ENCODE measurements at places on chromosomes 2 and 18.

DNA sequence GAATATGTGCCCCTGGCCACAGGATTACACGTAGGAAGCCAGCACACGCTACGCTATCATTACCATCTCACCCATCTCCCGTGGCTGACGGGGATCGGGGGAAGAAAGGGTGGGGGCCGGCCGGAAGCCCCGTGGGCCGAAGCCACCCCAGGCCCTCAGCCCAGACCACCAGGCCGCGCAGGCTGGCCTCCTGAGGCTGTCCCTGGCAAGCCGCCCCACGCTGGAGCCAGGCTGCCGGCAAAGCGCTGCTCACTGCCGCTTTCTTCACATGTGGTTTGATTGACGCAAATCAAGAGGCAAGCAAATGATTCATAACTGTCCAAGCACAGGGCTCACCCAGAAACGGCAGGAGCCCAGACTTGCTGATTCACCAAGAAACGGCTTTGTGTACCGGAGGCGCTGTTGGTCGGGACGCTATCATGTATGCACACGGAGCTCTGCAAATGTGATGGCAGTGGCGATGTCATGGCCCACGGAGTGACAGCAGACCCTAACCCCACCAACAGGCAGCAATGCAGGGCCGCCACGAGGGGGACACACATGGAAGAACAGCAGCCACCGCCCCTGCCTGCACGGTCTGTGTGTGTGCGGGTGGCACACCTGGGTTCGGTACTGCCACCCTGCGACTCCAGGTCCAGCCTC is 125.7 kb downstream of the HDAC4 start:
- no peak for DNase-seq

- DNase-seq: no peak
These were observed 6.3 kb upstream of the SPP2 start for GRCh38 chr2:234044157-234044556.

GRCh38 chr2:124911560-124911959 is 886.5 kb downstream of the CNTNAP5 start:
- DNase-seq: no peak

- DNase-seq: no peak
These were observed 182.8 kb downstream of the DNER start for GRCh38 chr2:229531594-229531993.

GRCh38 chr2:137437386-137437785 is 526.9 kb upstream of the HNMT start:
- DNase-seq: no peak

- no peak for DNase-seq
These were observed 1596.8 kb upstream of the SLC39A10 start for GRCh38 chr2:194060269-194060668.

GRCh38 chr2:99877963-99878362 is 264.4 kb downstream of the AFF3 start:
- no peak for DNase-seq

DNA sequence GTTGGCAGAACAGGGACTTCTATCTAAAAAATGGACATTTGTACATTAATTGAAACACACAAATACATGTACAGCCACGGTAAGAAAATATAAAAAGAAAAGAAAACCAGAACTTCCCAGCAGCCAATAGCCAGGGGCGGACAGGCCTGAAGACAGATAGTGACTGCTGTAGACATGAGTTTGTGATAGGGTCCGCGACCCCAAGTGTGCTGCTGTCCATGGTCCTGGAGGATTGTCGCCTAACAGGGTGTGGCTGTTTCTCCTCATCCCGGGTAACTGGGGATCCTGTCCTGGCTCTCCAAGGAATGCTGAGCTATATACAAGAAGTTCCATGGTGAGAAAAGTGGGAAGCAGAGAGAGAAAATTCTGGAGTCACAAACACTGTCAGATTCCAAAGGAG is 266.5 kb upstream of the SALL3 start:
- DNase-seq: peak; percentile 74

DNA sequence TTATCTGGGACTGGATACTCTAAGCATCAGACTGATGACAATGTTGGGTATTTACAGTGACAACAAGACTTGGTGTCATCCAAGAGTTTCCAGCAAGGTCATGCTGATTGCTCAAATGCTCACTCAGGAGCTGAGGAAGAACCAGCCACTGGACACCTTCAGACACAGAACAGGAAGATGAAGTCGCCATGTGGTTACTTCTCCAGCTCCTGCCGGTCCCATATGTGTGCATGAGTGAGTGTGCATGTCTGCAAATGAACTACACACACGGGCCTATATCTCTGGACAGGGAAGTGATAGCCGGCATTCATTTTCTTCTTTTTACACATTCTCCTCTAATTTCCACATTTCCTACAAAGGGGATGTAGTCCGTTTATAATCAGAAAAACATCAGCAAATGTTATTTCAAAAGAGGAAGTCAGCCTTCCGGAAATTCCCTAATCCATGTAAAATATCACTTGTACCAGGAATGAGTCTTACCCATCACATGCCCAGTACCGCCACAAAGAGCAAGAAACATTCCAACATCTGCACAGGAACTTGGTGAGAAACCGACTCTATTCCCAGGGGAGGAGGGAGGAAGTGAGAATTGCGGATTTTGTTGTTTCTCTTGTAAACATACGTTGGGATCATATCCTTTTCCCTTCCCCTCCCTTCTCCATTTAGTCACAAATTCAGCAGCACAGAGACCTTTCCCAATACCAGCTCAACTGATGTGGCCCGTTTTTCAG is 10.8 kb downstream of the RFX8 start:
- no peak for DNase-seq

- no peak for DNase-seq
These were observed 12.1 kb upstream of the KLHL30 start for GRCh38 chr2:238126338-238126737.

DNA sequence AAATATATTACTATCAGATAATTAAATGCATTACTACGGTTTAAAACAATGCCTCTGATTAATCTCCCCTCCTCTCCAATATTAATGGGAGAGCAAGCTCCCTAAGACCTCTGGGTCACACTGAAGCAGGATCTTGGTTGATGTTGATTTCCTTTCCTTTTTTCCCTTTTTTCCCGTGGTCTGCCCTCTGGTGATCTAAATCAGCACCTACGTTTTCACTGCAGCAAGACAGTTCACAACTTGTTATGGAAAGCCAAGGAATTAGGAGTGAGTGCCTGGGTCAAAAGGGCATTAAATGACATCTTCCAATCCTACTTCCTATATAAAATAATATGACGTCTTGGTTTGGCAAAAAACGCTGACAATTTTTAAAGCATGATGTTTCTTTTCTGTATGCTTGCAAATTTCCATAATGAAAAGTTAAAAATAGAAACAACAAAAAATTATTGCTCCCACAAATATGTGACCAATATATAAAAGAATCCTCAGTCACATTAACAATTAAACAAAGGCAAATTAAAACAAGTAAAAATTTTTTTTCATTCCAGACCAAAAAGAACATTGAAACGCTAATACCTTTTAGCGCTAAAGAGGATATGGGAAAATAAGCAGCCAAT is 7.9 kb upstream of the CFAP36 start:
- peak; percentile 25 for DNase-seq

- DNase-seq: no peak
These were observed 10.3 kb upstream of the CYBRD1 start for GRCh38 chr2:171512014-171512413.

DNA sequence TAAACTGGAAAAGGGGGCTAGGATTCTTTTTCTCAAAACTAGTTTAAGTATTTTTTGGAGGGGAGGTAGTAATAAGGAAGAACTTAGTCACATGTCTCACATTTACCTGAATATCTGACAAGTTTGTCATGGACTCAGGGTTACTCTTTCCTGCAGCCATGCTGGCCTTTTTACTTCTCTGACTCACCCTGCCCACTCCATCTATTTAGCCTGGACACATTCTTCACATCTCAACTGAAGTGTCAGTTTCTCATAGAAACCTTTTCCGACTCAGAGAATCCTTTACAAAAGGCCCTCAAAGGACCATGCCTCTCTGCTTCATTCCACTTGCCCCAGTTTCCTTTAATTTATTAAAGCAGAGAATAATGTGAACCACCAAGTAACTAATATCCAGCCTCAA is 42.6 kb downstream of the SCN7A start:
- DNase-seq: no peak

DNA sequence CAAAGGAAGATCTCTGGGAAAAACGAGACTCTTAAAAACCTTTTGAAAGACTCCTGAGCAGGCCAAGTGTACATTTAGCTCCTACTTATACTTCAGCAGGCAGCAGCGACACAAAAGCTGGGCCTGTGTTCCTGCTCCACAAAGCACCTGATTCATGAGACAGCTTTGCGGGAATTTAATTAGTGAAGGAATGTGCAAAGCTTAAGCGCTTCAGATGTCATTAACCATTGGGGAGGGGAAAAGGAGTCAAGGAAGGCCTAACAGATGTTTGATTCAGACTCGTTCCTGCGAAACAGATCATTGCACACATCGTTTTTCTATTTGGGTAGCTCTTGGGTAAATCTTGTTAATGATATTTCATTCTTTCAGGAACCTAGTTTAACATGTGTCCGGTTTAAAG is 125.9 kb downstream of the MAIP1 start:
- DNase-seq: peak; percentile 86

- DNase-seq: no peak
These were observed 16.4 kb upstream of the ARMC9 start for GRCh38 chr2:231181860-231182512.

- no peak for DNase-seq
These were observed 56.4 kb upstream of the MGAT5 start for GRCh38 chr2:134197445-134197844.

GRCh38 chr2:168246483-168247340 is 683 bp downstream of the STK39 start:
- DNase-seq: peak; percentile 60

- no peak for DNase-seq
These were observed 359.9 kb upstream of the DCC start for GRCh38 chr18:51980101-51980500.

DNA sequence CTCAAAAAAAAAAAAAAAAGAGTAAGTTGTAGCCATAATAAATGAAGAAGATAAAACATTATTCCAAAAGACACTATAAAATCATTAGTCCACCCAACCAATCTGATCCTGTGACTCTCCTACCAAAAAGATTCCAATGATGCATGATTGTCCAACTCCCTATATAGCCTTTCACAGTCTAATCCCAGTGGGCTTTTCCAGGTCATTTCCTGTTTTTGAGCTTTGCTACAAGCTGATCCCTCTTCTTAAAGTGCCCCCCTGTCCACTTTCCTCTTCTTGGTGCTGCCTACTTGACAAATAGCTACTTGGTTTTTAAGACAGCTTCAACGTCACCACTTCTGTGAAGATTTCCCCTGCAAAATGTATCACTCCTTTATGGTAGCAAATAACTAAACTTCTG is 88.4 kb downstream of the SEMA4F start:
- no peak for DNase-seq

GRCh38 chr2:195477996-195478382 is 179.0 kb upstream of the SLC39A10 start:
- no peak for DNase-seq

DNA sequence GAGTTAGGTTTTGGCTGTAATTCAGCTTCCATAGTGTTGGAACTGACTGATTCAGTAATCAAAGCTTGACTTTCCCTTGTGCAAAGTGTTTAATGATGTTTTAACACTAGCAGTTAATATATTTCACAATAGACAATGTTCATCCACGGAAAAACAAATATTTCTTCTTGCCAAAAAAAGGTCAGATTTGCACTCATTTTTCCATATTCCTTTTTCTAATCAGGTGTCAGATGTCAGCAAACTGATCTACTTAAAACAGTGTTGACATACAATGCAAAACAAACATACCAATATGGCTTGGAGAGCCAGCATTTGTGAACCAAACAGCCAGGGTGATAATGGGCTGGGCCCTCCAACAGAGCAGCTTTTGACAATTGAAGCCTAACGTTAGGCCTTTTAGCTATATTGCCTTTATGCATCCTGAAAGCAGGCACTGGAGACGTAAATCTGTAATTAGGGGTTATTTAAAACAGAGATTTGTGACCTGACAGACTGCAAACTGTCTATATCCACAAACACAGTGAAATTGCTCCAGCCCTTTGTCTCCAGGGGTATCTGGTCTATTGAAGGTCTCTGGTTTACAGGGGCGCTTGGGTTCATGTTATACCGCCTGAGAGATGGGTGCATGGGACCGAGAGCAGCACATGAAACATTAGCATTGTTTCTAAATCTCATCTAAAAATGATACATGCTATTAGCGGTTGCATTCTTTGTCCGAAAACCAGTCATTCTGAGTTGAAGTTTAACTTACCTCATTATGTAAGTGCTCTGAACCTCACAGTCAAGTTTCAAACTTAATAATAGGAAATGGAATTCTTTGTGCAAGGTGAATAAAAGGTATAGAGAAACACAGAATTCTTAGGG is 7.1 kb upstream of the CDCA7 start:
- no peak for DNase-seq

GRCh38 chr2:159904959-159905305 is 106.9 kb upstream of the CD302 start:
- DNase-seq: no peak

- DNase-seq: no peak
These were observed 91.2 kb downstream of the MTA3 start for GRCh38 chr2:42659609-42660008.

DNA sequence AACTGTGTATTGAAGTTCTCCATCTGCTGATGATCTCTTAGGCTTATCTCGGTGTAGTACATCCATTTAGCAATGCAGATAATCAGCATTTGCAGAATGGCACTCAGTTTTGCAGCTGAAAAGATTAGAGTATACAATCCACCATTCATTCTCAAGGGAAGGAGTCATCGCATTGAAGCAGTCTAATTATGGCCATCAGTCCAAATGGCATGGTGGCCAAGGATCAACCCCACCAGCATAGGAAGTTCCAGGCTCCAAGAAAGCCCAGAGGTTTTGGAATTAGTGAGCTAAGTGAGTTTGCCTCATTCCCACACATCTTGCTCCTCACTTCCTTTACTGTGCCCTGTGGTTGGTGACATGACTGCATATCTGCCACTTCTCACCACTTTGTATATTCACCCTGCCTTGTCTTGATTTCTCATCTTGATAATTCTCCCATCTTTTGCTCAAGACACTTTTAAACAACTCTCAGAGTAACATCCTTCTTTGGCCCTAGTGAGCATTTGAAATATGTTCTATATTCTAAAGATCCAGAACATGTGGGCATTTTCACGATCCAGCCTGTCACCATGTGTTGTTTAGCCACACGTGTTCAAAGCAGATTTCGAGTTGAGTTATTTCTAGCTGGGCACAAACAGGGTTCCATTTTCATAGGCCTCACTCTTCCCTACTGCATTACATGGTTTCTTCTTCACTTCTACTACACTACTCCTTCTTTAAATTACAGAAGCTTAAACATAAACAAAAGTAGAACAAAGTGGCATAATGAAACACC is 1119.8 kb downstream of the TSN start:
- DNase-seq: no peak

- peak; percentile 87 for DNase-seq
These were observed 265.2 kb downstream of the CCDC85A start for GRCh38 chr2:56449002-56449431.

- no peak for DNase-seq
These were observed 119.2 kb downstream of the PAX3 start for GRCh38 chr2:222179592-222179991.

DNA sequence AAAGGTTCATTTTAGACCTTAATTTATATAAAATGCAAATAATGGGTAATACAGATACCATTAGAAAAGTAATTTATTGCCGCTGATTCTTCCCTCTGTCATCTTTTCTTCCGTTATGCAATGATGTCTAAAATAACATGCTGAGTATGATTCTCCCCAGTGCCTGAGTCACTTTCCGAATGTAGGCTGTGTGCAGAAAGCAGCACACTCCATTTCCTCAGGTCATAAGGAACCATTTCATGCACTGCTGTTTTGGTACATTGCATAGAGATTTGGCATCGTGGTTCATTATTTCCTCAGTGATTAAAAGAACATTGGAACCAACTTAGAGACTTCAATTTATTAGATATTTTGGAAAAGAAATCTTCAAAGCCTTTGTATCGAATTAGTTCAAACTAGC is 173.5 kb downstream of the CDH2 start:
- DNase-seq: no peak

- DNase-seq: peak; percentile 20
These were observed 5.0 kb upstream of the CHST10 start for GRCh38 chr2:100422320-100423055.

Data from left kidney (tissue), 8 donors.